ENCODE measurements at places on chromosomes 5 and 9.

DNA sequence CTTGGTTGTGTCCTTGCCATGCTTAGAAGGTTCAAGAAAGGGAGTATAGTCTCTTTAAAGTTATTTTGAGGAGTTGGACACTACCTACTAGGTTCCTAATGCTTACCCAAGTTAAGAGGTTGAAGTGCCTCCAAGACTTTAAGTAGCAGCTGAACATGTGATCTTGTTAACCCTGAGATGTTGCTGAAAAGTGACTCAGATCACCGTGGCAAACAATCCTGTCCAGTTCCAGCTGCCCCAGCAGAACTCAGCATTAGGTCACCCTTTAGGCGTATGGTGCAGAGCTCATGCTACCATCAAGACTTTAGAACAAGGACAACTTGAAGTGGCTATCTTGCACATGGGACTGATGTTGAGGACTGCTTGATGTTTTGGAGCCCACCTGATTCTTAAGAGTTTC is 22.5 kb downstream of the ZNF462 start:
- peak; percentile 95 for DNase-seq

DNA sequence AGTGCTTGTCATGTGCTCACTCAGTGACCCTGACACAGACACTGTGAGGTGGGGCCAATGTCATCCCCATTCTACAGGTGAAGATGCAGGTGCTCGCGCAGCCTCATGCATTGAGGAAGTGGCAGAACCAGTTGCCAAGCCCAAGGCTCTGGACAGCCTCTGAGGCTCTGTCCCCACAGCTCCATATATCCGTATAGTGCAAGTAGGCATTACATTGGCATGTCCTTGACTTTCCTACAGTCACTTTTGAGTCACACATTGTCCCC is 58.8 kb upstream of the ANGPTL2 start:
- no peak for DNase-seq

DNA sequence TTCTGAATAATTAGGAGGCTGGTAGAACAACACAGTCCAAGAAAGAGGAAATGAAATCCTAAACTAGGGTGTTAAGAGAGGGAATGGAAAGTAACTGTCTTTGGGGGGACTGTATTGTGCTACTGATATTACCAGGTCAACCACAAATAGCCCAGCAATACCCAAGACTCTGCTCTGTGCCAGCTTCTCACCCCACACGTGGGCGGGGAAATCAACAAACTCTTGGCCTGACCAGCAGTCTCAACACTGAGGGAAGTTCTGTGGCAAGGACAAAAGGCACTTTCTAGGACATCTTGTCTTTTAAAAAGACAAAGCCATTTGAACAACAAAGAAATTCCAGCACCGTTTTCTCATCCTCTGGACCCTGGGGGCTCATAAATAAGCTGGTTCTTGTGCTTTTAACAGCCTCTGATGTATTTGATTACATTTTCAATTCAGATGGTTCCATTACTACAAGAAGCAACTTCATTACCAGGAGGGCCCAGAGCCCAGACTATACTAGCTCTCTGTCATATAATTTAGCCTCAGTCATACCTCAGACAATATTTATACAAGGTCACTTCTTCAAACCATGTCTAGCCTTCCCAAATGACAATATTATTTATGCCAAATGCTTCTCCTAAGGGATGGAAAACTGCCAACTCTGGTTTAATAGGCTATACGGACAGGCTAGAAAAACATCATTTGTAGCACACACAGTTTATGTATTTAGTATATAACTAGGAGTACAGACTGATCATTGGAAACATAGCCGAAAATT is 297.8 kb downstream of the CWC27 start:
- no peak for DNase-seq

DNA sequence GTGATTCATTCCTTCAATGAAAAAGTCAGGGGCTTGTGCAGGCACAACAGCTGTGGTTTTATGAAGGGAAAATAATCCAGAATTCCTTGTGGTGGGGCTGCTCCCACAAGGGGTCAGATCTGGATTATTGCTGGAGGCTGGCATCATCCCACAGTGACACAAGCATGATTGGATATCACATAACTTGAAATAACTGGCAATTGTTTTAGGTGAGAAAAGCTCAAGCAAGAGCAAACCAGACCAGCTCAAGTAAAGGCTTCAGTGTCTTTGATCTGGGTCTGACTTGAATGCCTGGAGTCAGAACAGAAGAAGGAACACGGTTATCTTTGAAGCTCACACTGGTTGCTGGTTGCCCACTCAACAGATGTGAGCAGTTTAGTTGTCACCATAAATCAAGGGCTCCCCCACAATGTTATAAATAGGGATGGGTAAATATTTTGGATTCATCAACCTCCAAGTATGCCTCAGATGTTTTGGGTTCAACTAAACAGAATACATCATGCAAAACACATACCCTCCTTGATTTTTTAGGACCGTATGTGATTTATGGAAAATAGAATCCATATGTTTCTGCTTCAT is 3.1 kb upstream of the ZNF474 start:
- DNase-seq, result peak; percentile 29

DNA sequence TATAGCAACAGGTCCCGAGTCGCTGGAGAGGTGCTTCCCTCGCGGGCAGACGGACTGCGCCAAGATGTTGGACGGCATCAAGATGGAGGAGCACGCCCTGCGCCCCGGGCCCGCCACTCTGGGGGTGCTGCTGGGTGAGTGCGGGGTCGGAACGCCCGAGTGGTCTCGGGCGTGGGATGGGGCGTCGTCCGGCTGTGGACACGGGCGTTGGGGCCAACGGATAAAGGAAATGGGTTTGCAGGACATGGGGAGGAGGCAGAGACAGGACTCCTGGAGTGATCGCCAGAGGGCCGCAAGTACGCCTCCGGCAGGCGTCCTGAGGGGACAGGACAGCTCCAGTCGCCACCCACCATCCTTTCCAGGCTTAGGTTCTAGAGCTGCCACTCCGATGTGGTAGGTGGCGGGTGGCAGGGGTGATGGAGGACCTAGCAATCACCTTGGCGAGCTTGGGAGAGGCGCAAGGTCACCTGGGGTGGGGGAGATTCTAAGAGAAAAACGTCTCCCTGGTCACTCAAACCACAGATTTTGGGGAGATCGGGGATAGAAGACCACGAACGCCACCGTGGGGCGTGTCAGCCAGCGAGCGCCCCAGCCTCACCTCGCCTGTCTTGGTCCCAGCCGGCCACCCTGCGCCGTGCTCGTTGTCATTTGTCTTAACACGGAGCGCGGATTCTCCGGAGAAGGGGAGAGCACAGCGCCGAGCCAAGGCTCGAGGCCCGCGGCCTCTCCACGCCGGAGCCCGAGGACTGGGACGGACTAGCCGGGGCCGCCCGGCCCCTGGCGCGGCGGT is 922 bp downstream of the LMX1B start:
- DNase-seq, result no peak

Measured in bronchial epithelial cell (primary cell).